Stimulated activated CD4-positive, alpha-beta T cell treated with anti-CD3 and anti-CD28 coated beads, Interleukin-4, amount 100 ng/mL, for 24 hours (primary cell): ENCODE measurements at places on chromosomes 3 and 15.

DNA sequence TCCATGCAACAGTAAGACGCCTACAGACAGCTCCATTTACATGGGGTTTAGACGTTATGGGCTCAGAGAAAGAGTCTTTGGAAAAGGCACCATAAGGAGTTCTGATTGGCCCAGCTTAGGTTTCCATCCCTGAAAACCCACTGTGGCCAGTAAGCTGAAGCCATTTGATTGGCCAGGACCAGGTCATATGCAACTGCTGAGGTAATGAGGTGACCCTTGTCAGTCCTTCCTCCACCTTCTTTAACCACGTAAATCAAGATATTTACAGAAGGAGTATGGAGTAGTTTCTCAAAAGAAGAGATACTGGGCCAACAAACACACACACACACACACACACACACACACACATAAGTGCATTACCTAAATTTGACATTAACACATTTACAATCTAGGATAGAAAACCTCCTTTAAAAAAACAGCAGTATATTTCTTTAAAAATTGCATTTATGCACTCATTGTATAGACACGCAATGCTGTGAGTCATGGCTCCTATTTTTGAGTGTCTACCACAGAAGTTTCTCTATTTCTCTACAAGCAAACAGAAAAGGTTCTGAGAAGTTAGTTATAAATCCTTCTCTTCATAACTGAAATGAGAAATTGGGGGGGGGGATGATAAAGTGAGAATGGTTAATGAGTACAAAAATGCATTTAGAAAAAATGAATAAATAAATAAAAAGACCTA is 16.3 kb upstream of the MB21D2 start:
- no peak for DNase-seq

DNA sequence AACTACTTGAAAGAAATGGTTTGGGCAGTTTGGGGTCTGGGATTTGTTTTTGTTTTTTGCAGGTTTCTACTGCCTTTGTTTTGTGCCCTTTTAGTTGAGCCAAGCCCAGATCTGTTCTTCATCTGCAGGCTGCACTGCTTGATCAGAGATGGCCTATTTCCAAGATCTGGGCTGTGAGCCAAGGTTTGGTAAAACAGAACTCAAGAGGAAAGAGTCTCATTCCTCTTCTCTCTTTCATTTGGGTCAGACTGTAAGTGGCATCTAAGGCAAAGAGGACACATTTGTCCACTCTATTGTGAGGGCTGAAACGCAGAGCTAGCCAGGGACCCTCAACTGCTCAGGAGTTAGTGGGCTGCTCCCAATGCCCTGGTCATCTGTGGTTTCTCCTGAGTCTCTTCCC is 104.4 kb upstream of the UBE3A start:
- no peak for DNase-seq

GRCh38 chr3:95752199-95752598 is 1062.2 kb upstream of the EPHA6 start:
- DNase-seq, result no peak

GRCh38 chr15:67850336-67850735 is 10.5 kb upstream of the RNU6-1 start:
- no peak for DNase-seq

- DNase-seq, result no peak
These were observed 54.5 kb upstream of the ARL14 start for GRCh38 chr3:160622263-160623045.
